Left lung (tissue), 14 donors: ENCODE measurements at places on chromosomes 12 and 14. TPM values are rescaled to one million over a fixed set of nuclear protein-coding genes. Genes with fewer than 3 reads are reported as not detected.

Gene CCDC197
- total RNA-seq = not detected

Gene FGF23
- not detected for total RNA-seq

DNA sequence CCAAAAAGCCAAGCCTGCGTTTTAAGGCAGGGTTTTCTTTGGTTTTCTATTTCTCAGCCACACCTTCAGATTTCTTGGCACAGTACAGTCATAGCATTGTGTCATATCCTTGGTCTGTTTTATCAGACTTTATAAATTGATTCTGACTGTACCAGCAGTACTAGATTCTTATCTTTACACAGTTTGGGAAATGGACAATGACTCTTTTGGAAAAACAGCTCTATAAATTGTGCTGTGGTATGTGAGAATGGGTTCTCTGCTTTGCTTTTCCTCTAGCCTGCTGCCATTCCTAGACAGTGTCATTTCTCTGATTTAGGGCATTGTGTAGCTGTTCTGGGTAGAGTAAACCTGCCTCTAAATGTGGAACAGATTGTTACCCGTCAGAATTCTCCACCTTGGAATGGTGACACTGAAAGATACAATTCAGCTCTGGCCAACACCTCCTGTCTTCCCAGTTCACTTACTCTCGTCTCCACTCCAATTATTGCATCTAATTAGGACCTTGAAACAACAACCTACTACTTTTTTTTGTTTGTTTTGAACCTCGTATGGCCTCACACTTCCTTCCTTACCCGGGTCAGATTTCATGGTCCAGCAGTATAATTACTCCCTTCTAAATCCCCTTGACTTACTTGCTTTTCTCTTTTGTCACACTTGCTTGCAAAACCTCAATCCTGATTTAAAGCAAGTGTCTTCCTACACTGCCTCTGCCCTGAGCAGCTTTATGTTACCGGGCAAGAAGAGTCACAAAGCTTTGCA, 226.3 kb downstream of the ERC1 start:
- DNase-seq = no peak

Gene FITM1
- 0.68 TPM for total RNA-seq

- DNase-seq = no peak
Observed at GRCh38 chr14:100988011-100988410, 84.5 kb upstream of the RTL1 start.

- no peak for DNase-seq
Observed at GRCh38 chr12:66603461-66603860, 75.4 kb downstream of the GRIP1 start.

Gene TMEM229B
- total RNA-seq = 3.1 TPM

DNA sequence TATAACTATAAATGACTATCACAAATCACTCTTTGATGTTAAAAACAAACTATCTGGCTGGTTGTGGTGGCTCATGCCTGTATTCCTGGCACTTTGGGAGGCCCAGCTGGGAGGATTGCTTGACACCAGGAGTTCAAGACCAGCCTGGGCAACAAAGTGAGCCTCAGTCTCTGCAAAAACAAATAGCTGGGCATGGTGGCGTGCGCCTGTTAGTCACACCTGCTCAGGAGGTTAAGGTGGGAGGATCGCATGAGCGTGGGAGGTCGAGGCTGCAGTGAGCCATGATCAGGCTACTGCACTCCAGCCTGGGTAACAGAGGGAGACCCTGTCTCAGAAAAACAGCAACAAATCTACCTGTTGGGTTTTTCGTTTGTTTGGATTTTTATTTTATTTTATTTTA, 5.4 kb downstream of the TXNRD1 start:
- no peak for DNase-seq

DNA sequence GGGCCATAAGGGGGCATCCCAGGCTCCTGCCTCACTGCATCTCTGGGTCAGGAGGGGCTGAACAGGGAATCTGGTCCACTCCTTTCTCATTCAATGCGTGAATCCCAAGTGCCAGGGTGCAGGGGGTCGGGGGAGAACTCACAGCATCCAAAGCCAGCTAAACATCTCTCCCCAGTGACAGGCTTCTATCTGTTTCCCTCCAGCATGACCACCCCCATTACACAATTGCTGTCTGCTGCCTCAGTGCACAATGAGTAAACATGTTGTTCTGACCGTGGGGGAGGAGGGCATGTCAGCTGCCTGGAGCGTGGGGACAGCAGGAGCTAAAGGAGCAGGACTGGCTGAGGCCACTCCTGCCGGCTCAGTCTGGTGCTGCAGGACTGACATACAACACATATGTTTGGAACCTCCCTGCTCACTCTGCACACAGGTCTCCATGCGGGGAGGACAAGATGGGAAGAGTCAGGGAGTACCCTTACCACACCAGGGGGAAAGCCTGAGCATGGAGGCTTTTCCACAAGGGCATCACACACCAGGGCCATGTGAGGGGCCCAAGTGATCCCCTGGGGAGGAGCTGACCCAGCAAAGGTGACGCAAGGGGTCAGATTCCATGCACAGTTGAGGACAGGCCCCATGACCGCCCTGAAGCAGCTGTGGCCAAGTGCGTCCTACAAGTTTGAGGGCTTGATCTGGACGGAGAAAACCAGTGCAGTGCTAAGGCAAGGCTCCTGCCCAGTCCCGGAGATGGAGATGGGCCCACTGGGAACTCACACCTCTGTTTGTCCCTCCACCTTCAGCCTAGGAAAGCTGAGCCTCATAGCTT, 1.4 kb downstream of the TNS2 start:
- peak; percentile 79 for DNase-seq

- DNase-seq = peak; percentile 35
Observed at GRCh38 chr14:103825101-103825500, 22.3 kb downstream of the PPP1R13B start.

- no peak for DNase-seq
Observed at GRCh38 chr14:95061317-95062093, 95.8 kb downstream of the DICER1 start.

GRCh38 chr14:75461303-75461702, 33.5 kb downstream of the JDP2 start:
- no peak for DNase-seq

Gene MYF6
- not detected for total RNA-seq

Gene OR4E2
- not detected for total RNA-seq

DNA sequence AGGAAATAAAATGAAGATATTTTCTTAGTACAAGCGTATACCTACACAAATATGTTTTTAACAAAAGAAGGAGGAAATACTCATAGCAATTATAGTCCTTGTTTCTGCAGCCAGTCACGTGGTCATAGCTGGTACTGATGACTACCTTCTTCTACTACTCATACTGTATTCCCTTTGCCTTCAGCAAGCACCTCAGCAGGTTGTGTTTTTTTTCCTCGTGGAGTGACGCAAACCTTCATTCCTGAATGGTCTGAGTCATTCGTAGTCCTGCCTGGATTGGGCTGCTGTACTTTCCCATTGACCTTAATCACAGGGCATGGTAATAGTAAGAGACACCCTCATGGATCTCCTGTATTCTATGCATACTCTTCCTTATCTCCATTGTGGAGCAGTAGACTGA, 25.7 kb upstream of the SLC16A7 start:
- DNase-seq = no peak

GRCh38 chr14:24774187-24774915, 140.4 kb upstream of the GZMB start:
- peak; percentile 91 for DNase-seq

- DNase-seq = no peak
Observed at GRCh38 chr12:44247588-44247987, 411.7 kb downstream of the TMEM117 start.

- no peak for DNase-seq
Observed at GRCh38 chr14:28577187-28577586, 189.4 kb upstream of the FOXG1 start.

GRCh38 chr14:23627961-23628360, 8.2 kb upstream of the DHRS2 start:
- DNase-seq = no peak

- DNase-seq = no peak
Observed at GRCh38 chr12:5008661-5009060, 35.0 kb upstream of the KCNA5 start.

Gene RNASE7
- not detected for total RNA-seq

DNA sequence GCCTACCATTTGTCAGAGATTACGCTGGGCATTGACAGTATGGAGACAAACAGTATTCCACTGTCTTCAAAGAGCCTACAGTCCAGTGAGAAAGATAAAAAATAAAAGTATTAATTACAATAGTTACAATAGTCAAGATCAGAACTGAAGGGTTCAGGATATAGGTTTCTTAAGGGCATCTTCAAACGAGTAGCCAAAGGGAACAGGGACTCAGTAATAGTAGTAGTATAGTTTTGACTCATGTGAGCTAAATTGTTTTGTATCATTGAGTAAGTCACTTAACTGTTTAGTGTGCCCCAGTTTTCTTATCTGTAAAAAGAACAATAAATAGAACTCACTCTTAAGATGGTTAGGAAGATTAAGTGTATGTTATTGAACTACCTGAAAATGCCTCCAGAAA, 123.6 kb downstream of the METTL25 start:
- DNase-seq = no peak

GRCh38 chr14:24098229-24098926, 4.3 kb downstream of the PCK2 start:
- no peak for DNase-seq

DNA sequence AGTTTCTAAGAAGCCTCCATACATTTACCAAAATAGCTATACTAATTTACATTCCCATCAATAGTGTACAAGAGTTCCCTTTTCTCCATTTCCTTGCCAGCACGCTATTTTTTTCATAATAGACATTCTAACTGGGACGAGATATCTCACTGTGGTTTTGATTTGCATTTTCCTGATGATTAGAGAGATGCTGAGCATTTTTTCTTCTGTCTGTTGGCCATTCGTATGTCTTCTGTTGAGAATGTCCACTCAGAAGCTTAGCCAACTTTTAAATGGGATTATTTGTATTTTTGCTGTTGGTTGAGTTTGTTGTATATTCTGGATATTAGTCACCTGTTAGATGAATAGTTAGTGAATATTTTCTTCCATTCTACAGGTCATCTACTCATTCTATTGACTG, 144.1 kb downstream of the PRKD1 start:
- DNase-seq = no peak

DNA sequence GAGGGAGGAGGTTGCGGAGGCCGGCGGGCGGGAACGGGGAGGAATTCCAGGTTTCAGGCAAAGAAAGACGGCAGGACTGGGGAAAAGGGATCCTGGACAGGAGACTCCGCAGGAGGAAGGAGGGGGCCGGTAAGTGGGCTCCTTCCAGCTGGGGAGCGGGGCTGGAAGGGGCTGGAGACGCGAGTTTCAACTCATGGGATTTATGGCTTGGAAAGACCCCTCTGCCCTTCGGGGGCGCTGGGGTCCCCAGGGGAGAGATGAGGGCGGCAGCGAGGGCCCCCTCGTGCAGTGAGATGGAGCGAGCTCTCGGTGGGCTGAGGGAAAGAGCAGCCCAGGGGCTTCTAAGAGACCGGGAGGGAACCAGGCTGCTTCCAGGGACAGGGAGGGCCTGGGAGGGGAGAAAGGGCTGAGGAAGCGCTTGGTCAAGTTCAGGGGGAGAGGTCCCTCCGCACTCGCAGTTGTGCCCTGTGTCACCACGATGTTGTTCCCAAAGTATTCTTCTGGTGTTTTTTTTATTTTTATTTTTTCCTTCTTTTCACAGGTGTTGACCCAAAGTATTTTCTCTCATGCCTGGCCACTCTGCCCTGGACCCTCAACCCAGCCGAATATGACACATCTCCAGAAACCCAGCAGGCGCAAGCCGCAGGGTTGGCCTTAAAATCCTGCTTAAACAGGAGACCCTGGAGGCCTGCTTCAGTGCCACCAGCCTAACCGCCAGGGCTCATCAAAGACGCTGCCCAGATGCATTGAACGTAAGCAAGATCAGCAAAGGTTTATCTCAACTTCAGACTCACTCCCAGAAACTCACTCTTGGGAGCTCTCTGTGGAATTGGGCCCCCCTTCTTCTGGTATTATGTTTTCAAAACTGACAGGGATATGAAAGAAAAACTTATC, 16.1 kb downstream of the TNFAIP2 start:
- no peak for DNase-seq

GRCh38 chr12:122029620-122030423, 8.1 kb downstream of the BCL7A start:
- DNase-seq = no peak

- DNase-seq = no peak
Observed at GRCh38 chr12:99847936-99848335, 136.8 kb downstream of the ANKS1B start.

- no peak for DNase-seq
Observed at GRCh38 chr14:65879248-65880009, 466.9 kb downstream of the FUT8 start.

DNA sequence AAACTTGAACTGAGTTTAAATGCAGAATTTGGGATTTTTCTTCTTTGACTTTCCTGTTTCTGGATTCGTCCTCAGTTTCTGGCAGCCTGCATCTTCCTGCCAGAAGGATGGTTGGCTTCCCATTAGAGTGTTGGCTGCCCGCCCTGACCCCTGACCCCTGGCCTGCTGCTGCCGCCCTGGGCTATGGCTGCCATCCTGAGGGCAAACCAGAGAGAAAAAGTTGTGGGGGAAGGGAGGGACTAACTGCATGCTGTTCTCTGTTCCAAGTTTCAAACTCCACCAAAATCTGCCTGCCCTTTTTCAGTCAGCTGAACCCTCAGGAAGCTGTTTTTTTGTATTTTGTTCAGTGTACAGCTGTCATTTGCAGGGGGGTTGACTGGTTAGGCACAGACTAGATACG, 48.4 kb downstream of the FNTB start:
- peak; percentile 33 for DNase-seq

DNA sequence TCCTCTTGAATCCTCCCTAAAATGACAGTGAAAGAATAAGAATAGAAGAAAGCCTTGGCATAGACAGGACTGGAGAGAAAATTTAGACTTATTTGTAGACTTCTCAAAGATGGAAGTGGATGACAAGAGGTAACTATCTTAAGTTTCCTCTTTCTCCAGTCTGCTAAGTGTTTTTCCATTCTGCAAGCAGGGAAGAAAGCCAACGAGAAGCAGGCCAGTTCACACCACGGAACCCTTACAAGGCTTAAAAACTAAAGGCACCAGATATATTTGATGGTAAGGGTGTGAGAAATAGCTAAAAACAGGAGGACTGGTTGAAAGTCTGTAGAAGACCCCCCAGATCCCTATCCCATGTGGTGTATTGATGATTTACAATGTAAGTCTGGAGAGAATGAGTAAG, 82.9 kb upstream of the GPHB5 start:
- no peak for DNase-seq

DNA sequence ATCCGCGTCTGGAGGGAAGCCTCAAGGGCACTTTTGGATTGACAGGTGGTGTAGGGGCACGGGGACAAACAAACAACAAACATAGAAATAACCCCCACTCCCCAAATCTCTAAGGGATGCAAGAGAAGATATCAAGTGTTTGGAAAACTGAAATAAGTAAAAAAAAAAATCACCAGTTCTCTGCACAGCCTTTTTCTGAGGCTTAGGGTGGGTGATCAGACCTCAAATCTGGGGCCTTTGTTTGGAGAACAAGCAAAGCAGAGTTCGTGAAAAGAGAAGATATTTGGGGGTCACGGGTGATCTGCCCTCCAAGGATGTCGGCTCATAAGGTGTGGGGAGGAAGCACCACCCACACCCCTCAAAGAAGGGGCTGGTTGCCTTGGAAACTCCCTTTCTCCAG, 10.7 kb downstream of the TBX5 start:
- DNase-seq = no peak
